ENCODE measurements at places on chromosomes 4 and X.

DNA sequence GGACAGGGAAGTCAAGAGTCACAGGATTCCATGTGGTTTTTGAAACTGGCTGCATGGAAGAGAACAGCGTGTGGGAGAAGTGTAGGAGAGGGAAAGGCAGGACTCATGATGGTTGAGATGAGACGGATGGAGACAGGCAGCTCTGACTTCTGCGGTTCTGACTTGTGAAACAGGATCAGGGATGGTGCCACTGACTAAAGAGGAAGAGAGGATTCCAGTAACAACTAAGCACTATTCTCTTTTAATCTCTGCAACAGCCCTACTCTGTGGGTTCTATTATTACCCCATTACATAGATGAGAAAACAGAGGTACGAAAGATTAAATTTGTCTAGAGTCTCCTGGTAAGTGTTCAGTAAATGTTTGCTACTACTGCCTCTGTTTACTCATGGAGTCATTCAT lies 156.3 kb downstream of the CBR4 start:
- DNase-seq = no peak

DNA sequence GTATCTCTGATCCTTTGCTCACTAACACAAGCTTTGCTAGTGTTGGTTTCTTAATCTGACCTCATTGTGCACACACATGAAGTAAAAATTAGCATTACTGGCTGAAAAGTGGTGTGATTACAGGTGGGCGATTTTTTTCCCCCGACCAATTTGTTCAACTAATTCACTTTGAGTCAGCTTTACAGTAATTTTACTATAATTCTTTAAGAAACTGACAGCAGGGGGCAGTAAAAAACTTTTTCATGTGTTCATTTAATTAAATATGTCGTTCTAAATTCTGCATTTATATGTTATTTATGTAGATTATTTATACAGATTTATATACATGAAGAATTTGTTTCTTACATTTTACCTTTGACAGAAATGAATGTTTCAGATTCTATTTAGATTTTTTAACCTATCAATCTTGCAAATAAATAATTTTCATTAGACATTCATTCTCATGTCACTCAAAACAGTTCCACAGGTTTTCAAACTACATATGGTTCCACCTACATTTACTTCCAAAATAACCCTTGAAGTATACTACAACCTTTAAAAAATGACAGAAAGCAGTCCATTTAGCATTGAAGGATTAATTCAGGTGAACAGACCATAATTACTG lies 17.5 kb downstream of the PALLD start:
- DNase-seq = no peak

- no peak for DNase-seq
Measured at GRCh38 chrX:132968296-132968949, 10.0 kb upstream of the HS6ST2 start.

GRCh38 chr4:1489639-1489995 lies 83.4 kb upstream of the NKX1-1 start:
- DNase-seq = no peak

DNA sequence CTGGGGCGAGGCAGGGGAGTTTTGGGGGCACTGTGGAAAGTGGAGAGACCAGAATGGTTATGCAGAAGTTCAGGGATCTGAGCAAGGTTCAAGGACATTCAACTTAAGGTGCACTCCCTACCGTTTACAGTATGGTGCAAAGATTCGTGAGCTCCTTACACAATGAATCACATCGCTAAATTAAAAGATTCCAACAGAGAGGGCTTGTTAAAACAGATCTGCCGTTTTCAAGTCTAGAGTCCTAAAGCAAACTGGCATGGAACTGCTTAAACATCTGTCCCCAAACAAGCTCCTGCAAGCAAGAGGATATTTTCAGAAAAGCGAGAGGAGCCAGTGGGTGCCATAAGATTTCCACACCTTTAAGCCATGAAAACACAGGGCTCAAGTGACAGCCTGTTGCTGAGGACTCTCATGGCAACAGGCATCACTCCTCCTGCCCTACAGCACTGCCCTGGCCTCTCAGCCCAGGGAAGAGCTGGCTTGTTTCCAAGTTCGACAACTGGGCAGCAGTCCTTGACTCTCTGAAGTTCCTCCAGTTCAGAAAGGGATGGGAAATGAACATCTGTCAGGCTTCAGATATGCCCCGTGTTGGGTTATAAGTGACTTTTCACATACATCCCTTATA lies 10.0 kb downstream of the FAM184B start:
- no peak for DNase-seq

DNA sequence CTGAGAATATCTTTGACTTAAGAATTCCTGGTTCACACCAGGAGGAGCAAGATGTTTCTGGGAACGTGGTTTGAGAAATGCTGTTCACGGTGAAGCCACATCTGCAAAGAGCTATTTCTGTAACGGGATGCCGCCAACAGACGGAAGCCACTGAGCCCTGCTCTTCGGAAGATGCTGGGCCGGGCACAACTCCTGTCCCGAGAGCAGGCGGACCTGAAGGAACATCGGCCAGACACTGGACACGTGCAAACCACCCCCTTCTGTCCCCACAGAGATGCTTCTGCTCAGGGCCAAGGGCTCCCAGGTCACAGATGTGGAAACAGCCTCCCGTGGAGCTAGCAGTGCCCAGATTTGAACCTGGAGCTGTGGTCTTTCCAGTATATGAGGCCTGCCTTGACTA lies 24.3 kb downstream of the HMX1 start:
- no peak for DNase-seq
